ENCODE measurements at places on chromosomes 11 and 22. TPM values are rescaled to one million over a fixed set of nuclear protein-coding genes. Genes with fewer than 3 reads are reported as not detected.

Gene FXYD6
- total RNA-seq, result 0.98 TPM

DNA sequence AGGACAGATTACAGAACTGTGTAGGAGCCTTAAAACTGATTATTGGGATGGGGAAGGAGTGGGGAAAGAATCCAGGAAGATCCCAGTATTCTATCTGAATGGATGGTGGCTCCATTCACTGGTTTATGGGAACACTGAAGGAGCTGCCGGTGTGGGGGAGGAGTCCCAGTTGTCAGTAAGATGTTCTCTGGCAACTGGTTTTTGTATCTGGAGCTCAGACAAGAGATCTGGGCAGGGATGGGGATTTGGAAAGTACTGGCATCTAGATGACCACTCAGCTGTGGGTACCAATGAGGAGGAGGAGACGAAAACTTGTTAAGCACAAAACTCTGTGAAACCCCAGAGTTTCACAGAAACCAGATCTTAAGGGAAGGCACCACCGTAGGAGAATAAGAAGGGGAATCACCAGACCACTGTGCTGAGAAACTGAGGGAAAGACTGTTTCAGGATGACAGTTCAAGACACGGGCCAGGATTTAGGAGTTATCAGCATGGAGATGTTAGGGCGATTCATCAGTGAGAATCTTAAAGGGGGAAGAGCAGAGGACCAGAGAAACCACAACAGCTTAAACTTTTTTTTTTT, 28.1 kb downstream of the LDLRAD3 start:
- no peak for DNase-seq

GRCh38 chr11:79119491-79120284, 321.1 kb downstream of the TENM4 start:
- no peak for DNase-seq

DNA sequence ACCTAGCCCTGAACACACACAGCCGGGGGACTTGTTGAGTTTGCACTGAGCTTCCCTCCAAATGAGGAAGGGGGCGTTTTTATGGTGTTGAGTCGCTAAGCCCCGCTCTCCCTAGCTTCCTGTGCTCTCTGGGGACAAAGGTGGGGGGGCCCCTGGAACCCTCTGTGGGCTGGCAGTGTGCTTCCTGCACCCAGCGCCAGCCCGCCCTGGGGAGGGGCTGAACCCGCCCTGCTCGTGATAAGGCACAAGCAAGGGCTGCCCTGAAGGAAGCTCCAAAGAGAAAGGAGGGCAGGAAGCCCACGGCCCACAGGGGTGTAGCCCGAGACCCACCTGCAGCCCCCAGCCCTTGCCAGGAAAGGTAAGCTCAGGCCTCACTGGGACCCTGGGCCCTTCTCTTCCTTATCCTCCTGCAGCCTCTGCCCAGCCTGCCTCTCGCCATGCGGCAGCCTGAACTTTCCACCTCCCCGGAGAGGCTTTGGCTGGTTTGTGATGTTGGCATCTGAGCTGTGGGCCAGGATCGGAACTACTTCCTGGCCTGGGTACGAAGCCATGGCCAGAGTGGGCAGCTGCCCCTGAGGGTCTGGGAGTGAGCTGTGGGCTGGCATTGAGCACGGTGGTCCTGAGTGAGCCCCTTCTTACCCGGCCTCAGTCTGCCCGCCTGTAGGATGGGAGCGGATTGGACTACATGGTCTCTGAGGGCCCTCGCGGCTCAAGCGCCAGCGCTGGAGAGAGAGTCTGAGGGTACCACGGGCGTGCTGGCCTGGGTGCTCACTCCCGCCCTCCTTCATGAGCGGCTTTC, at the start of gene FERMT3:
TSS of gene FERMT3 (plus strand) at position 265 of the 799 bp plus-strand sequence. CDS start 644 bp downstream, outside the sequence.
- no peak for DNase-seq

DNA sequence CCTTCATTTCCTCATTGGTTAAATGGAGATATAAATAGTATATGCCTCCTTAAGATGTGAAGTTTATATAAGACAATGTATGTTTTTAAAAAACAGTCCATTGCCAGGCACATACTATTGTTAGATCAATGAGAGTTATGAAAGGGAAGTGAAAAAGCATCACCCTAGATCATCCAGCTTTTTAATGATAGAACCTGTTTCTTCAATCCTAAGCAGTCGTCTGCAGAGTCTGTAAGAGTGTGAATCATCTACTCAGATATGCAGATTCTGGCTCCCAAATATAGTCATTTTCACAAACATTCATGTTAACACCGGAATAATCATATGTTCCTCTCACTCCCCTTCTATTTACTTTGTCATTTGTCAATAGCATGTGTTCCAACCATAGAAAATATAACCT, 65.3 kb upstream of the SLN start:
- no peak for DNase-seq

- peak; percentile 84 for DNase-seq
These were observed 7.2 kb downstream of the POLD4 start for GRCh38 chr11:67345920-67346819.

Gene ADM2
- 8.0 TPM for total RNA-seq

GRCh38 chr11:11036848-11037732, 179.2 kb upstream of the ZBED5 start:
- DNase-seq, result peak; percentile 72

DNA sequence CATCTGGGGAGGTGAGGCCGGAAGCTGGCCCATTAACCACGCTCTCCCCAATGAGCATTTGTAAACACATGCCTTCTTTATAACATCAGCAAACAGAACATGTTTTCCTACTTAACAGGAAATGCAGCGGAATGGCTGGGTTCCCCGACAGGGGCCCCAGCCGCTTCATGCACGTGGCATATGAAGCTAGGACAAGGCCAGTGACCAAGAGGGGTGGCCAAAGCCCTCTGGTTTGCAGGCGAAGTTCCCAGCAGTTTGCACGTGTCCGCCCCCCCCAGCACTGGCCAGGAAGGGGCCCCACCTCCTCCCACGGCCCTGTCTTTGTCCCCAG, 38.7 kb upstream of the LINC01488 start:
- DNase-seq, result peak; percentile 15

Gene CASP4
- total RNA-seq, result 158 TPM

Gene KLHL35
- 3.8 TPM for total RNA-seq

DNA sequence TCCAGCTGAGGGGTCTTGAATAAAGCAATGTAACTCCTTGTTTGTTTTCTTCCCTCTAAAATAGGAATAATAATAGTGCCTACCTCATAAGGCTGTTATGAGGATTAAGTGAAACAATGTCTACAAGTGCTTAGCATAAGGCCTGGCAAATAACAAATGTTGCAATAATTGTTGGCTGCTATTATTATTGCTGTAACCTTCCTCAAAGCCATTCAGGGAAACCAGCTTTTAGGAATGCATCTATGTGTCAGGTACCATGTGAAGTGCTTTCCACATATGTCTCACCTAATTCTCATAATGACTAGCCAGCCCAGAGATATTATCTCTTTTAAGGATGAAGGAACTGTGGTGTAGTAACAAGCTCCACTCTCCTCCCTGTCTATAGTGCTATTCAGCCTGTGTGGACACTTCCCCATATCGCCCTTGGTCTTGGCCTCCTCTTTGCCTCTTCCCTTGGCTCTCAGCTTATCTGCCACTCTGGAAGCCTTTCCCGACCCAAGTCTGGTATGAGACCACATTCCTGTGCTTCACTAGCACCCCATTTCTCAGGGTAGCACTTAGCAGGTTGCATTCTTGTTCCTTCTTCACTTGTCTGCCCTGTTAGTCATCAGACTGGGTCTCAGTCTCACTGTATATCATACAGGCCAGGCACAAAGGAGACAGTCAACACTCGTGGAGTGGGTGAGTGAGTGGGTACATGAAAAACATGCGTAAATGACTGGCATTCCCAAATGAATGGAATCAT, 23.8 kb downstream of the CSNK2A3 start:
- no peak for DNase-seq
